CD8-positive, alpha-beta T cell (primary cell): ENCODE measurements at places on chromosomes 4 and X.

GRCh38 chrX:72247206-72247942, 8.5 kb upstream of the ERCC6L start:
- no peak for DNase-seq

- no peak for DNase-seq
Observed at GRCh38 chrX:80181079-80181478, 166.5 kb downstream of the TBX22 start.

- no peak for DNase-seq
Observed at GRCh38 chr4:52201715-52202114, 150.6 kb downstream of the SPATA18 start.

DNA sequence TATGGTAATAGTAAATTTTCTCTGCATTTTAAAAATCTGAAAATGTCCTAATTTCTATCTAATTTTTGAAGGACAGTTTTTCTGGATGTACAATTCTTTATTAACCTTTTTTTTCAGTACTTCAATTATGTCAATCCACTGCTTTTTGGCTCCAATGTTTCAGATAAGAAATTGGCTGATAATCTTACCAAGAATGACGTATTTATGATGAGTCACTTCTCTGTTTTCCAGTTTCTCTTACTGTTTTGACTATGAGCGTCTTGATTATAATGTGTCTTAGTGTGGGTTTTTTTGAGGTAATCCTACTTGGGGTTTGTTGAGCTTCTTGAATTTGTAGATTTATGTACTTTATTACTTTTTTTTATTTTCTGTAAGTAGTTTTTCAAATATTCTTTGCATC, 47.2 kb downstream of the UGT2B11 start:
- DNase-seq, result no peak

DNA sequence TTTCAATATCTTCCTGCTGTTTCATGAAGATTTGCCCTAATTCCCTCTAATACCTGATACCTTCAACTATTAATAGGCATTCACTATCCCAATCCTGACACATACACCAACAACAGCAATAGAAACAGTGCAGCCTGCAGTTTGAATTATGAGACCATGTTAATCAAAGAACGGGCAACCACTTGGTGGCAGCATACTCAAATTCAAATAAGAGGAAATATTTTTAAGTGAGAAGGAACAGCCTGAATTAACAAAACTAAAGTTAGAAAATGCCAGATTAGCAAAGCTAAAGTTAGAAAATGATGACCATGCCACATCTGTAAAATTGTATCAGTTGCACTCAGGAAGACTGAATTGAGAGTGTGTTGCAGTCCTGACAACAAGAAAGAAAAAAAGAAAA, 204.9 kb downstream of the SMARCA1 start:
- no peak for DNase-seq

DNA sequence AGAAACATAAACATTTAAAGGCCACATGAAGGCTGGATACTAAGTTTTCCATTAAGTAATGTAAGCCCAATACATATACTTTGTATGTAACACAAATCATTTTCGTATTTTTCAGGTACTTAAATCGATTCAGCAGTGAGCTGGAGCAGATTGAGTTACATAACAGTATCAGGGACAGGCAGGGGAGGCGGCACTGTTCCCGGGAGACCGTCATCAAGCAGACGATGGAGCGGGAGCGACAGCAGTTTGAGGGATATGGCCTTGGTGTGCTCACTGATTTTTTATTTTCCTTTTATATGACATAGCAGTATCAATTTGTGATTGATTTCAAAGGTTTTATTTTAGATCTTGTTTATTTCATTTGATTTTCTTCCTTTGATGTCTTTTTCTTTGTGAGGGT, 20.7 kb downstream of the TMA16 start:
- no peak for DNase-seq

- no peak for DNase-seq
Observed at GRCh38 chrX:19462231-19462630, 53.1 kb downstream of the MAP3K15 start.

- DNase-seq, result no peak
Observed at GRCh38 chr4:117889978-117890377, 144.3 kb upstream of the NDST3 start.

- DNase-seq, result no peak
Observed at GRCh38 chrX:87468941-87469340, 48.7 kb upstream of the KLHL4 start.

DNA sequence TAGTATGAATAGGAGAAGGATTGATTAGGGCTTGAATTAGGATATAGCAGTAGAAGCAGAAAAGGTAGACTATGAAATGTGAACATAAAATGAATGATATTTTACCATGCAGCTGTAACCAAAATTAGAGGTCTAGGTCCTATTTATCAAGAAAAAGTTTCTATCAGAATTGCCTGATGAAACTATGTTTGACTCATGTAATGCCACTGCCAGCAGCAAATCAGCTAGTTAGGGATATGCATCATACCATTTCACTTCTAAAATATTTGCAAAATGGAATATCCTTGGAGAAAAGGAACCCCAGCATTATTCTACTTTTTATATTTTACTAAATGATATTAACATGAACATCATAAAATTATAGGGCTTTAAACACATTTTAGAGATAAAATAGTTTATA, 188.4 kb downstream of the WDFY3 start:
- no peak for DNase-seq

DNA sequence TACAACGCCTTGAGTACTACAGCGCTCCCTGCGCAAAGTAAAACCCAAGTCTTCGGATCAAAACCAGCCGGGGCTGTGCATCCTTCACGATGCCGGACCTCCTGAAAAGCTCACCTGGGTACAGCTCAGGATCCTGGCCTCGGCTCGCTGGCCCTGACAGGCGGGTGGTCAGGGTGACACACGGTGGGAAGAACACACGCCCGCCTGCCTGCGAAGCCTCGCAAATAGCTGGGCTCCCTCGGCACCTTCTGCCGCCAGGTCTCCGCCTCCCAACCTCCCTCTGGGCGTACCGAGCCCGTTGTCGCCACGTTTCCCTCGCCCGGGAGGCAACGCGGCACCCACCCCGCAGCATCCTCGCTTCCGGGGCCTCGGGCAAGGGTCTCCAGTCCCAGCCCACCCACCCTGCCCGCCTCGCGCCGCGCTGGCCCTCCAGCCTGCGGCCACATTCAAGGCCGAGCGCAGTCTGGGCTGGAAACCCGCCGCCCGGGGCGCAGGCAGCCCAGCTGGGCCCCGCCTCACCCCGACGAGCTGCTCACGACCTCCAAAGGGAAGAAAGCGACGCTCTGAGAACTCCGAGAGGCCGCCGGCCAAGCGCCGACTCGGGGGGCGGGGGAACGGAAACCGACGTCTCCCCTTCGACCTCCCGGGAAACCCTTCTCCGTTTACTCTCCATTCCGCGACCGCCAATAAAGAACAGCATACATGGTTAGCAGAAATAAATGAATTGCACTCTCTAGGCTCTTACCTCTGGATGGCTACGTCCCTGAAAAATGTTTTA, 511 bp downstream of the PPM1K start:
- DNase-seq, result peak; percentile 62

- DNase-seq, result no peak
Observed at GRCh38 chr4:128334256-128334655, 46.6 kb upstream of the PGRMC2 start.

GRCh38 chr4:153611679-153612078, 72.4 kb upstream of the TLR2 start:
- DNase-seq, result no peak
